Upper lobe of right lung (tissue), 1 donor: ENCODE measurements at places on chromosomes 2 and 18. TPM values are rescaled to one million over a fixed set of nuclear protein-coding genes. Genes with fewer than 3 reads are reported as not detected.

DNA sequence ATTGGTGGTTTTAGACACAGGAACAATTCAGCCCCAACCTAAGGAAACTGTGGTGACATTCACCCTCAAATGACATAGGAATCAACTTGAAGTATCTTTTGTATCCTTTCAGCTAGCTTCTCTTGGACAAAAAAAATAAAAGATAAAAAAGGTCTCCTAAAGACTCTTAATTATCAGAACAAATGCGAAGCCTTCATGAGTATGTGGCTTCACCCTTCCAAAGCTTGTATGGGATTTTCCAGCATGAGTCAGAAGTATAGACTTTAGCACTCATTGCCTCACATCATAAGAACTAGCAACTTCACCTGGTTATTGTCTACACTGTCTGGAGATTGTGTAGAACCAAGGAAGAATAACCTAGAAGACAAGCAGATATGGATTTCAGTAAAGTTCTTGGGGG, 135.4 kb downstream of the LAMA3 start:
- no peaks in the 10 kb centered on the region for H3K27me3 ChIP-seq
- H3K4me1 ChIP-seq, result peaks cover 17% of the 10 kb centered on the region
- no peak for DNase-seq

GRCh38 chr2:157875641-157876065, 477 bp downstream of the ACVR1 start:
- H3K36me3 ChIP-seq, result no peaks in the 10 kb centered on the region
- DNase-seq, result peak; percentile 85
- H3K27me3 ChIP-seq, result no peaks in the 10 kb centered on the region
- peak overlapping the region; percentile 77 for H3K4me3 ChIP-seq
- peaks cover 21% of the 10 kb centered on the region for H3K4me1 ChIP-seq

DNA sequence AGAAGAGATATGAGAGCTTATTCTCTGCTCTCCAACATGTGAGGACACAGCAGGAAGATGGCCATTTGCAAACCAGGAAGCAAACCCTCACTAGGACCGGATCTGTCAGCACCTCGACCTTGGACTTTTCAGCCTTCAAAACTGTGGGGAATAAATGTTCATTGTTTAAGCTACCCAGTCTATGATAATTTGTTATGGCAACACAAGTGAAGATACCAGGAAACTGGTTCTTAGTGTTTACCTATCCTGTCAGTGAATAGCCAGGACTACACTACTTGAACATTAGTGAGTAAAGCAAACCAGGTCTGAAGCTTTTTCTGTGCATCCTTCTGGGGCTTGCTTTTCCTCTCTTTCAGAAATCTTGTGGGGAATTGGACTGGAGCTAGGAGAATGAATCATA, 44.4 kb upstream of the BARD1 start:
- no peak overlapping the region for H3K27ac ChIP-seq
- no peak for DNase-seq
- H3K4me3 ChIP-seq, result no peak overlapping the region
- no peaks in the 10 kb centered on the region for H3K4me1 ChIP-seq
- no peaks in the 10 kb centered on the region for H3K36me3 ChIP-seq

INHBB gene
- 12.3 TPM for total RNA-seq
